Glutamatergic neuron (in vitro differentiated cells): ENCODE measurements at places on chromosomes 5 and 9. TPM values are rescaled to one million over a fixed set of nuclear protein-coding genes. Genes with fewer than 3 reads are reported as not detected.

RASGEF1C gene
- total RNA-seq, result 21.1 TPM

DNA sequence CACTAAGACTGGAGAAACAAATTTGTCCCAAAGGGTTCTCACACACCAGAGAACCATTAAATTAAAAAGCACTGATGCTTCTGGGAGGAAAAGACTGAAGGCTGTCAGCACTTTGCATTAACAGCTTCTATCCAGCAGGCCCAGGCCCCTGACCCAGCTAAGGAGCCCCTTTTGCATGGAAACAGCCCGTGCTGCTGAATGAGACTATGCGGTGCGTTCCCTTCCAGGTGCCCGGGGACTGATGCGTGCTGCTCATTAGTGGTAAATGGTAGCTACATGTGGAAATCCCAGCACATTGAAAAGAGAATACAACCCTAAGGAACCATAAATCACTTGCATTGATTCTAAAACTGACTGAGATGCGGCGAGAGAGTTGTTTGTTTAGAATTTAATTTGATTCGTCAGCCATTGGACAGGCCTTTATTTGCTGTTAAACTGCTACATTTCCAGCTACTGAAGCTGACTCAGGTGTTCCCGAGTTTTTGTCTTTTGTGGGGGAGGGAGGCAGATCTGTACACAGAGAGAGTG, 351.0 kb upstream of the SLC24A2 start:
- DNase-seq, result peak; percentile 64

- no peak for DNase-seq
Measured at GRCh38 chr5:8611067-8611466, 742.1 kb downstream of the MTRR start.

- DNase-seq, result no peak
Measured at GRCh38 chr5:180178531-180179441, 30.2 kb downstream of the RASGEF1C start.

DNA sequence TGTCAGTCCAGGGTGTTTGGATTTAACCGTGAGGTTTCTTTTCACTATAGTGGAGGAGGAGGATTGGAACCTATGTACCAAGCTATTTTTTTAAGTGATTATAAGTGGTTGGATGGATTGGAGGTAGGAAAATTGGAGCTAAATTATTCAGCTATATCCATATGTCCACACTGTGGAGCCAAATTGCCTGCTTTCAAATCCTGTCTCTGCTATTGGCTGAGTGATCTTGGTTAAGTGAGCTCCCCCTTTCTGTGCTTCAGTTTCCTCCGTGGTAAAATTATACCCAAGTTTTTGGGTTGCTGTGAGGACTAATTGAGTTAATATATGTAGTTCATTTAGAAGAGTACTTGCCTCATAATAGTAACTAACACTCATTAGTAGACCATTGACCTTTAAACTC, 2.5 kb downstream of the CENPP start:
- no peak for DNase-seq

- DNase-seq, result no peak
Measured at GRCh38 chr5:141241496-141241895, 3.7 kb upstream of the PCDHB15 start.
